SK-N-SH (cell line): ENCODE measurements at places on chromosomes 4 and X. TPM values are rescaled to one million over a fixed set of nuclear protein-coding genes. Genes with fewer than 3 reads are reported as not detected.

- no peak overlapping the region for H3K27ac ChIP-seq
- no peaks in the 10 kb centered on the region; the same call in 1 of the 2 replicates for H3K27me3 ChIP-seq
- no peaks in the 10 kb centered on the region for H3K4me1 ChIP-seq
- no peak for DNase-seq
- H3K36me3 ChIP-seq = no peaks in the 10 kb centered on the region
Measured at GRCh38 chrX:69896046-69896445, 153.7 kb downstream of the AWAT2 start.

GRCh38 chr4:8745826-8746225 is 125.8 kb downstream of the HMX1 start:
- H3K4me3 ChIP-seq = no peak overlapping the region
- no peaks in the 10 kb centered on the region for H3K27me3 ChIP-seq
- H3K36me3 ChIP-seq = no peaks in the 10 kb centered on the region
- DNase-seq = no peak

GRCh38 chrX:9310616-9311015 is 154.2 kb upstream of the TBL1X start:
- H3K27ac ChIP-seq = no peak overlapping the region
- H3K27me3 ChIP-seq = no peaks in the 10 kb centered on the region
- no peaks in the 10 kb centered on the region for H3K4me1 ChIP-seq
- no peak for DNase-seq
- no peaks in the 10 kb centered on the region for H3K36me3 ChIP-seq

- H3K4me3 ChIP-seq = no peak overlapping the region
- no peak overlapping the region for H3K27ac ChIP-seq
- DNase-seq = no peak
- H3K27me3 ChIP-seq = no peaks in the 10 kb centered on the region
Measured at GRCh38 chr4:143763587-143763986, 63.1 kb upstream of the FREM3 start.

DNA sequence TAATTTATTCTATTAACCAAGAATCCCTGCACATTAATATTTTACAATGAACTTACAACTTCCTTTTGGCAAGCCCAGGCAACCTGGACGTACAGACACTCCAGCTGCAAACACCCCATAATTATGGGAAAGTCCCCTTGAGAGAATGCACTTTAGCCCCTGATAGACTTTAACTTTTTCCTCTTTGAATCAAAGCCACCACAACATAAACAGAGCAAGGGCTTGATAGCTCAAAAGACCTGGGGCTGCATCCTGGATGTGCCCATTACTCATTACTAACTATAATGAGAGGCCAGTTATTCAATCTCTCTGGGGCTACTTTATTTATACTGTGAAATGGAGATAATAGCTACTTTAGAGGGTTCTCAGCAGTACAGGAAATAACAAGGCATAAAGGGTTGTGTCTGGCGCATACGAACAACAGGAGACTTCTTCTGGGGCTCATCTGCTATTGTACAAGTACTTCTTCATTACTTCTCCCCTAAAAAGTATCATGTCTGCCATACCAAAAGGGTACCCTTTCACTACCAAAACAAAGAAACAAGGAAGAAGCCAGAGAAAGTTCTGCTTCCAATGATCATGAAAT is 54.9 kb downstream of the CASK start:
- H3K4me3 ChIP-seq = no peak overlapping the region
- no peaks in the 10 kb centered on the region for H3K4me1 ChIP-seq
- no peaks in the 10 kb centered on the region for H3K27me3 ChIP-seq
- DNase-seq = no peak
- no peak overlapping the region for H3K27ac ChIP-seq
- no peaks in the 10 kb centered on the region for H3K36me3 ChIP-seq

DNA sequence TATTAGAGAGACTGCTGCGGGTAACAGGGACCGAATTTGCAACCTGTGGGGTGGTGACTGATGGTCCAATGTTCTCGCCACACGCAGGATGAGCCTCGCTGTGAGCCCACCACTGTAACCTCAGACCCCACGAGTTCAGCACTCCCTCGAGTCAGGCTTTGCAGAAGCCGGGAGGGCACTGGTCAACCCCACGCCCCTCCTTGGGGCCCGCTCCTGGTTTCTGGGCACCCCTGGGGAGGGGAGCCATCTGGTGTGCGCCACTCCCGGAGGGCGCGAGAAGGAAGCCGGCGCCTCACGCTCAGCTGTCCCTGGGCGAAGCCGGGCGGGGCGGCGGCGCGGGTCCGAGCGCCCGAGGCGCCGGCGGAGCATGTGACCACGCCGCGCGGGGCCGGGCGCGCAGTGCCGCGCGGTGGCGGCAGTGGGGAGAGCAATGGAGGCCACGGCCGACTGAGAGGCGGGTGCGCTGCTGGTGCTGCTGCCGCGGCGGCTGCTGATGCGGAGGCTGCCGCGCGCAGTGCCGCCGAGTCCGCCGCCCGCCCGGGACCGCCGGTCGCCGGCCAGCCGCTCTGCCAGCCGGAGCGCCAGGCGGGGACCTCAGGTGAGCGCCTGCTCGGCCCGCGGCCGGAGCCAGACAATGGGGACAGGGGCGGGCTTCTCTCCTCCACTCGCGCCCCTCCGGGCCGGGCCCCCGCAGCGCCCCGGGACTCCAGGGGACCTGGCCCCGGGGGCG is 100.1 kb downstream of the CEP135 start:
- peak; percentile 89 for DNase-seq
- H3K36me3 ChIP-seq = no peaks in the 10 kb centered on the region; the same call in 1 of the 2 replicates
- peak overlapping the region; percentile 89 for H3K4me3 ChIP-seq
- peak overlapping the region; percentile 58; the same call in 1 of the 2 replicates for H3K27ac ChIP-seq
- H3K27me3 ChIP-seq = no peaks in the 10 kb centered on the region

DNA sequence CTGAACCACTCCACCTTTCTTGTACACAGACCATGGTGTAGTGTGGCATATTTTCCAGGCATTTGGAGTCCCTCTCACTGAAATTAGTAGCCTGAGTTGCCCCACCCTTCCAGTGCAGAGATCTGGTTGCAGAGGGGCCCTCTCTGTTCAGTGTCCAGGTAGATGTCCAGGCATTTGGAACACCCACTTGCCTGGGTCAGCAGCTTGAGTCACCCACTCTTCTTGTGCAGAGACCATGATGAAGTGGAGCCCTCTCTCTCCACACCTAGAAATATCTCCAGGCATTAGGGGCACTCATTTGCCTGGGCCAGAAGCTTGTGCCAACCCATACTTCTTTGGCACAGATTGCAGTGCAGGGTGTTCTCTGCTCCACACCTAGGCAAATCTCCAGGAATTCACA is 2733.3 kb downstream of the PCDH7 start:
- no peak for DNase-seq
- no peak overlapping the region for H3K27ac ChIP-seq
- H3K4me3 ChIP-seq = no peak overlapping the region
- H3K27me3 ChIP-seq = no peaks in the 10 kb centered on the region
- H3K36me3 ChIP-seq = no peaks in the 10 kb centered on the region
- no peaks in the 10 kb centered on the region for H3K4me1 ChIP-seq

GRCh38 chr4:119025420-119025819 is 110.2 kb upstream of the MYOZ2 start:
- no peak overlapping the region for H3K4me3 ChIP-seq
- H3K27ac ChIP-seq = peak overlapping the region; percentile 63
- peaks cover 24% of the 10 kb centered on the region; the same call in 1 of the 2 replicates for H3K4me1 ChIP-seq
- H3K36me3 ChIP-seq = peaks cover 69% of the 10 kb centered on the region

- peaks cover 31% of the 10 kb centered on the region for H3K4me1 ChIP-seq
- H3K27me3 ChIP-seq = no peaks in the 10 kb centered on the region
- H3K27ac ChIP-seq = peak overlapping the region; percentile 75
- H3K4me3 ChIP-seq = no peak overlapping the region
Measured at GRCh38 chr4:140308366-140309123, 64.9 kb upstream of the SCOC start.

DNA sequence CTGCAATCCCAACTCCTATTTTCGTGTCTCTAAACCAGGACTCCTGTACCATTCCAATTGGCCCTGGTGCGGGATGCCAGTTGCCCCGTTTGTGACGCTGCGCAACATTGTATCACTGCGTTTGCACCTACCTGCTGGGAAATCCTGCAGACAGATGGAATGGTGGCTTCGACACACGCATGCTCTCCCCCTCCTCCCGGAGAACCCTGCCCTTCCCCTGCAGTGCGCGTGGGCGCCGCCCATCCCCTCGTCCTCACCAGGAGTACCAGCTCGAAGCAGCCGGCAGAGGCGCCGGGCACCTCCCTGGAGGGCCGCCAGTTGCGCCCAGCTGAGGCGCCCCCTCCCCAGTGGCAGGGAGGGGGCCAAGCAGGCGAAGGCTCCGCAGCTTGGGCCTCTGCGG is 1.4 kb downstream of the DGKK start:
- no peaks in the 10 kb centered on the region for H3K4me1 ChIP-seq
- peaks cover 50% of the 10 kb centered on the region for H3K27me3 ChIP-seq
- DNase-seq = peak; percentile 41
- no peak overlapping the region for H3K27ac ChIP-seq

DNA sequence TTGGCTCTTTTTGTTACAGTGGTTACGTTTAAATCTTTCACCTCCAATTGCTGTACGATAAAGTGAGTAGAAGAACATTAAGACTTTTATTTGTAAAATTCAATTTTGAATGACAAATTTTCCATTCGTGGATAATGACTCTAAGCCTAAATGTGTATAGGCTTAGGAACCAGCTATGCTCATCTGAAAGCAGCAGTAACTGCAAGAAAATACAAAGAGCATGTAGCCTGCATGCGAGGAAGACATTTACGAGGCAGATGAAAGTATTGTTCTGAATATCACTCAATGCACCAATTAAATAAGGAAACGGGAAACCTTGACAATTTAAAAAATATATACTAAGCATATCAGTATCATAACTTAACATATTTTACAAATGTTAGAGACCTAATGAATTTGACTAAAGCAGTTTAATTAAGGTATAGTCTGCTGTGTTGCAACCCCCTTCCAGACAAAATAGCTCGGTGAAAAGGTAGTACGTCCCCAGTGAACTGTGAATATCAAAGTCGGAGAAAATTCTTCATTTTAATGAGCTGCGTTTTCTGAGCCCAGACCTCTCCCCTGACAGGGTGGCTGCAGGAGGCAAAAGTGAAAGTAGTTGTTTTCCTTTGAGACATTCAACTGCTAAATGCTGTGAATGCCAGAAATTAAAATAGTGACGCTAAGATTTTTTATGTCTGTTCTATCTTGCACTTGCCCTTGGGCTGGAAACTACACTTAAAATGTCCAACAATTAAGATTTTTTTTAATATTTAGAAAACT is 1236.5 kb upstream of the TENM3 start:
- DNase-seq = no peak
- H3K27ac ChIP-seq = no peak overlapping the region
- no peaks in the 10 kb centered on the region; the same call in 1 of the 2 replicates for H3K4me1 ChIP-seq
- H3K36me3 ChIP-seq = no peaks in the 10 kb centered on the region
- no peaks in the 10 kb centered on the region for H3K27me3 ChIP-seq

GRCh38 chr4:12583275-12583674 is 900.9 kb downstream of the RAB28 start:
- H3K36me3 ChIP-seq = no peaks in the 10 kb centered on the region
- no peak overlapping the region for H3K4me3 ChIP-seq
- no peak for DNase-seq
- H3K27me3 ChIP-seq = no peaks in the 10 kb centered on the region
- H3K27ac ChIP-seq = no peak overlapping the region

DNA sequence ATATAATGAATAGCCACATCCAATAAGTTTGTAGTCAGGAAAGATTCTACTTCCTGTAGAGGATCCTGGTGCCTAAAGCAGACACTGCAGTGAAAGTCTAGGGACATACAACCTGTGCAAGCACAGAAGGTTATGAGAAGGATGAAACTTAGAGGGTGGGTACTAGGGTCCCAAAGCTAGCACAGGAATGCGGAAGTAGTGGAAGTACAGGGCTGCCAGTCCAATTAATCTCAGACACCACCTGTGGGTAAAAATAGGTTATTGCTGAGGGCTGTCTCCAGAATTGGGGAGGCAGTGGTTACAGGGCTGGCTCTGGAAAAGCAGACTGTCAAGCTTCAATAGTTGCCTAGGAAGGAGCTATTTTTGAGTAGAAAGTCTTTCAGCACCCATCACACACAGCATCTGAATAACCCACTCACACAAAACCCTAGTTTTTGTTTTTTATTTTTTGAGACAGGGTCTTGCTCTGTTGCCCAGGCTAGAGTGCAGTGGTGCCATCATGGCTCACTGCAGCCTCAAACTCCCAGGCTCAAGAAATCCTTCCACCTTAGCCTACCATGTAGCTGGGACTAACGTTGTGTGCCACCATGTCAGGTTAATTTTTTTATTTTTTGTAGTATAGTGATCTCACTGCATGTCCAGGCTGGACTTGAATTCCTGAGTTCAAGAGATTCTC is 50.8 kb upstream of the ELF2 start:
- H3K27me3 ChIP-seq = no peaks in the 10 kb centered on the region
- H3K27ac ChIP-seq = no peak overlapping the region
- DNase-seq = no peak
- H3K4me1 ChIP-seq = no peaks in the 10 kb centered on the region
- no peaks in the 10 kb centered on the region for H3K36me3 ChIP-seq

- peaks cover 1% of the 10 kb centered on the region; the same call in 1 of the 2 replicates for H3K36me3 ChIP-seq
- DNase-seq = no peak
- 0 out of 2 replicates have a peak, but pooled peaks cover 3% of the 10 kb centered on the region for H3K4me1 ChIP-seq
- no peaks in the 10 kb centered on the region for H3K27me3 ChIP-seq
Measured at GRCh38 chr4:113300471-113300928, 251.0 kb downstream of the ANK2 start.

GRCh38 chr4:77434299-77435092 is 171.1 kb upstream of the CXCL13 start:
- H3K4me1 ChIP-seq = no peaks in the 10 kb centered on the region
- no peak overlapping the region for H3K4me3 ChIP-seq
- peaks cover 19% of the 10 kb centered on the region; the same call in 1 of the 2 replicates for H3K27me3 ChIP-seq
- H3K27ac ChIP-seq = no peak overlapping the region

DNA sequence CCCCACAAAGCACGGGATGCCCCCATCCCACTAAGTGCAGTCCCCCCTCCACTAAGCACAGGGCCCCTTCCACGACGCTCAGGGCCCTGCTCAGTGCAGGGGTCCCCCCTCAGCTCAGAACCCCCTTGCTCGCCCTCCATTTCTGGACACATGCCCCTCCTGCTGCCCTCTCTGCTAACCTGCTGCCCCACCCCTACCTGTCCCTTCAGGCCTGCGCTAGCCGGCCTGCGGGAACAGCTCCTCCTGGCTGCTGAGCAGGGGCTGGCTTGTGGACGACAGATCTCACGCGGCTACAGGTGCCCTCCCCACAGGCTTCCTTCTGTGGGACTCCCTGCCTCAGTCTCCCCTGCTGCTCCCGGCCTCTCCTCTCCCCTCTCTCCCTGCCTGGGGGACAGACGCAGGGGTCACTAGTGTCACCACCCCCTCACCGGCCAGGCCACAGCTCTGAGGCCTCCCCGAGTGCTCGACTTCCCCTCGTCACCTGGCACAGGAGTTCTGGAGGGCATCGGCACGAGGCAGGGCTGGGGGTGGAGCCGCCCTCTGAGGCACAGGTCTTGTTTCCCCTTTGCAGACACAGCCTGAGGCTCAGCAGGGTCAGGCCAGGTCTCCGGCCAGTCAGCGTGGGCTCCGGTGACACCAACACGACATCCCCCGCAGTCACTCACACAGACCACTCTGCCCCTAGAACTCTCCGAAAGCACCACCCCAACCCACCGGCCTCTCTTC is 21.6 kb downstream of the GAK start:
- H3K36me3 ChIP-seq = peaks cover 34% of the 10 kb centered on the region; the same call in 1 of the 2 replicates
- no peak overlapping the region for H3K27ac ChIP-seq
- H3K27me3 ChIP-seq = no peaks in the 10 kb centered on the region
- no peak for DNase-seq
- no peaks in the 10 kb centered on the region for H3K4me1 ChIP-seq

- H3K4me1 ChIP-seq = no peaks in the 10 kb centered on the region; the same call in 1 of the 2 replicates
- no peaks in the 10 kb centered on the region for H3K27me3 ChIP-seq
- peaks cover 39% of the 10 kb centered on the region for H3K36me3 ChIP-seq
- no peak for DNase-seq
- H3K4me3 ChIP-seq = no peak overlapping the region
Measured at GRCh38 chrX:45077748-45078424, 122.8 kb downstream of the DIPK2B start.

The NPY1R gene
- not detected in 2 replicates for polyA plus RNA-seq

The TMEM35A gene
- 5.6 and 6.6 TPM in 2 replicates for polyA plus RNA-seq

The LNX1 gene
- polyA plus RNA-seq = 0.16 and 0.19 TPM in 2 replicates

The STAP1 gene
- polyA plus RNA-seq = not detected in 2 replicates

The DRP2 gene
- polyA plus RNA-seq = 0.16 and 0.21 TPM in 2 replicates
